ENCODE measurements at places on chromosomes 6 and 20.

- DNase-seq: no peak
Observed at GRCh38 chr6:45830441-45831139, 185.1 kb downstream of the CLIC5 start.

GRCh38 chr6:121321282-121321681 is 13.0 kb downstream of the TBC1D32 start:
- DNase-seq: no peak

GRCh38 chr20:60292001-60292520 is 333.8 kb downstream of the CDH26 start:
- no peak for DNase-seq

DNA sequence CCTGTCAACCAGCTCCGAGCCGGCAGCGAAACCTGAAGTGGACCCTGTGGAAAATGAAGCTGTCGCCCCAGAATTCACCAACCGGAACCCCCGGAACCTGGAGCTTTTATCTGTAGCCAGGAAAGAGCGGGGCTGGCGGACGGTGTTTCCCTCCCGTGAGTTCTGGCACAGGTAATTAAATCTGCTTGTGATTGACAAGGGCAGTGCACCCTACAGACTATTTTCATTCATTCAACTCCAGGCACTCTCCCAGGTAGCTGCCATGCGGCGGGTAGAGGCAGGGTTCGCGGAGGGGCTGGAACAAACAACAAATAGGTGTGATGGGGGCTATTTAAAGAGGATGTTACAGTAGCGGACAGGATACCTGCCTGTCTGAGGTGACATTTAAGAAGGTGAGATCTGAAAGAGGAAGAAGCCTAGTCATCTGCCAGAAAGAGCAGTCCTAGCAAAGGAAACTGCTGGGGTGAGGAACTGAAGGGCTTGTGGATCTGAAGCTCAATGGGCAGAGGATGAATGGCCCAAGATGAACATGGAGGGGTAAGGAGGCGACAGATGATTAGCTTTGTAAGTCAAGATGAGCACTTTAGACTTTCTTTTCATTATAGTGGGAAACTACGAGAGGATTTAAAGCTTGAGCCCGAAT is 810 bp downstream of the MRPL18 start:
- no peak for DNase-seq

- no peak for DNase-seq
Observed at GRCh38 chr6:6283746-6284145, 36.7 kb downstream of the F13A1 start.

GRCh38 chr6:47144306-47144705 is 102.2 kb upstream of the ADGRF1 start:
- no peak for DNase-seq

DNA sequence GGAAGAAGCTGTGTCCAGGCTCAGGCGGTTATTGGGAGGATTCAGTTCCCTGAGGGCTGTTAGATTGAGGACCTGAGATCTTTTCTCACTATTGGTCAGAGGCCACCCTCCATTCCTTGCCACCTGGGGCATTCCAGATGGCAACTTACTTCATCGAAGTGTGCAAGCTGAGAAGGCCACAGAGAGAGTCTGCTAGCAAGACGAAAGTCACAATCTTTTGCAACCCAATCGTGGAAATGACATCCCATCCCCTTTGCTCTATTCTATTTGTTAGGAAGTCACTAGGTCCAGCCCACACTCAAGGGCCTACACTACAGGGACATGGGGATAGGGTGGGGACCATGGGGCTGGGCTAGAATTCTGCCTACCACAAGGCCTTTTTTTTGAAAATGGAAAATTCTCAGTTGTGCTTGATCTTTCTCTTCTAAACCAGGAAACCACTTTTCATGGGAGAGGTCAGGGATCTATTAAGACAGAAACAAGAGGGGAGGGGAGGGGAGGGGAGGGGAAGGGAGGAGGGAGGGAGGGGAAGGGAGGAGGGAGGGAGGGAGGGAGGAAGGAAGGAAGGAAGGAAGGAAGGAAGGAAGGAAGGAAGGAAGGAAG is 217.2 kb downstream of the BCAS1 start:
- no peak for DNase-seq

DNA sequence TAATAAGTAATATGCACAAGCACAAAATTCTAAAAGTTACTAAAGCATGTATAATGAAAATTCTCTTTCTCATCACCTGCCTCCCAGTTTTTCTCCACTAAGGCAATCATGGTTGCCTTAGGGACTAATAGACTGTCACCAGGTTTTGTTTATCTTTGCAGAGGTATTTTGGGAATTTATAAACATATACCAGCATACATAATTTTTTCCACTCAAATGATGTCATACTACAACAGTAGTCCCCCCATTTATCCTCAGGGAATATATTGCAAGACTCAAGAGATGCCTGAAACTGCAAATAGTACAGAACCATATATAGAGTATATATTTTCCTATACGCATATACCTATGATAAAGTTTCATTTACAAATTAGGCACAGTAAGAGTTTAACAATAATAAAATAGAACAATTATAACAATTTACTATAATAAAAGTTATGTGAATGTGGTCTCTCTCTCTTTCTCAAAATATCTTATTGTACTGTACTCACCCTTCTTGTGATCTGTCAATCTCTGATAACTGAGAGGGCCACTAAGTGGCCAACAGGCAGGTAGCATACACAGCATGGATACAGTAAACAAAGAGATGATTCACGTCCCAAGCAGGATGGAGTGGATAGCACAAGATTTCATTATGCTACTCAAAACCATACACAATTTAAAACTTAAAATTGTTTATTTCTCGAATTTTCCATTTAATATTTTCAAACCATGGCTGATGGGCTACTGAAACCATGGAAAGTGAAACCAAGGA is 19.7 kb downstream of the RBL1 start:
- no peak for DNase-seq

DNA sequence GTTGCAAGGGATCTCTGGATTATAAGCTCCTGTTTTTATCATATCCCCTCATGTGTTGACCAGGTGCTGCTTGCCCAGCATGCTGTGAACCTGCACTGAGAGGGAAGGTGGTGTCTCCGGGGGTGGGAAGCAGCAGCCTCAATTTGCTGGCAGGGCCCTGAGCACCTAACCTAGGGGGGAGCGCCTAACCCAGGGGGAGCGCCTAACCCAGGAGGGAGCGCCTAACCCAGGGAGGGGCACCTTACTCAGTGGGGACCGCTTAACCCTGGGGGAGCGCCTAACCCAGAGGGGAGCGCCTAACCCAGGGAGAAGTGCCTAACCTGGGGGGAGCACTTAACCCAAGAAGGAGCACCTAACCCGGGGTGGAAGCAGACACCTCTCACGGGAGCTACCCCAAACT is 83.3 kb upstream of the QKI start:
- DNase-seq: no peak

DNA sequence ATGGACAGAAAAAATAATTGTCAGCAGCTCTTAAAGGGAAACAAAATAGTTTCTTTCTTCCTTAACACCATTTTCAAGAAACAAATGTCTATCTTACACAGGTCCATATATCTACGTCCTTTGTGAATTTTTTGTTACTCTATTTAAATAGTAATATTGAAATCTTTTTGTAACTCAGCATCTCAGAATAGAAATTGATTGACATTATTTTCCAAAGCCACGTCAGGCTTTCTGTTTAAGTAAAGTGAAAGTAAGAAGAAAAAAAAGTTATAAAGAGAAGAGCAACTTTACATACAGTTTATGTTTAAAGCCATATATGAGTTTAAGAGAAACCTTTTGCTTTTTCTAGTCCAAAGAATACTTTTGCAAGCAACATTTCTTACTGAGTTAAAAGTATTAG is 402.9 kb upstream of the SOX4 start:
- DNase-seq: no peak

GRCh38 chr6:14965424-14966075 is 280.3 kb upstream of the JARID2 start:
- DNase-seq: no peak

DNA sequence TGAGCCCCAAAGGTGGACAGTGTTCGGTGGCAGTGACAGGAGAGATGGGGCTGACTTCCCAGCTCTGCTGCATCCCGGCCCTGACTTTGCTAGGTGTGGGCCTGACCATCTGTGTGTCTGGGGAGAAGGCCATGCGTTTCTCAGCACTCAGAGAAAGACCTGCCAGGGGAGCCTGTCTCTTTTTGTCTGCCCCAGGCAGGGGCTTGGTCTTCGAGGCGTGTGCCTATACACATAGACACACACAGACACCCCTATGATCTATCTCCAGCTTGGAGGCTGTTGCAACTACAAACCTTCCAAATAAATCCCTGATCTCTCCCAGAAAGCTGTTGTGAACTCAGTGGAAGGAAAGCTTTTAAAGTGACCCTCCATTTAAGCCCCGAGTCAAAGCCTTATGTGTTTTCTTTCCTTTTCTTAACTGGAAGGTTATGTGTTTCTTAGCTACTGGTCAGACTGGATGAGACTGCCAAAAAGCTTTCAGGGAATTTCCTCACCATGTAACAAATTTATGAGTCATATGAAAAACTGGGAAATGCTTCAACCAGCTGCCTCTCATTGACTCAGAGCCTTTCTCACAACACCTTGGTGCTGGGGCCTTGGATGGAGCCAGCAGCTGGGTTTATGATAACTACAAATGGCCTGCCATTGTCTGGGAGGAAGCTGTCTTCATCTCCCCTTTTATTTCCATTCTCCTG is 102.6 kb downstream of the CDC5L start:
- no peak for DNase-seq

GRCh38 chr6:140130074-140130473 is 755.6 kb upstream of the CITED2 start:
- no peak for DNase-seq

GRCh38 chr20:58227391-58228102 is 906 bp downstream of the ANKRD60 start:
- DNase-seq: no peak

DNA sequence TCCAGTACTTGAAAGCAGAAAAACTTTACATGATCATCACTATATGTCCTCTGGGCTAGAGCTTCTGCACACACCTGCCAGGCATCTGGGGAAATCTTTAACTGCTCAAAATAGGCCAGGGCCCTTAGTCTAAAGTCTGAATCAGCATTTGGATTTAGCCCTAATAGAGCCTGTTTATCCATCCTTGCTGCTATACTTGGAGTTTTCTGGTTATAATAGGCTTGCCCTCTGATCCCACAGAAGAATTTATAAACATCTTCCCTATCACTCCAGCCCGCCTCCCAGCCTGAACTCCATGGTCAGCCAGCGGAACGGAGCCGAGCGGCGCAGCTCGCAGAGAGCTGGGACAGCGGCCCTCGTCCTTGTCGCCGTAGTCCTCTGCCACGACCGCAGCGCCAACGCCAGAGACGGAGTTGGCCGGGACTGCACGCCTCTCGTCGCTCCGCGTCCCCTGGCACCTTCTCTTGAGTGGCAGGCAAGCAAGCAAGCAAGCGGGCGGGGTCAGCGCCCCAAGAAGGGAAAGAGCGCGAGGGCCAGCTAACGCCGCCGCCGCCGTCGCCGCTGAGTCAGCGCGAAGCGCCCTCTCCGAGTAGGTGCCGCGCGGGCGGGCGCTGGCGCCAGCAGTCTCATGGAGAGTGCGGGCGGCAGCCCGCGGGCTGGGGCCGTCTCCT is 25.4 kb upstream of the ASIP start:
- peak; percentile 81 for DNase-seq

DNA sequence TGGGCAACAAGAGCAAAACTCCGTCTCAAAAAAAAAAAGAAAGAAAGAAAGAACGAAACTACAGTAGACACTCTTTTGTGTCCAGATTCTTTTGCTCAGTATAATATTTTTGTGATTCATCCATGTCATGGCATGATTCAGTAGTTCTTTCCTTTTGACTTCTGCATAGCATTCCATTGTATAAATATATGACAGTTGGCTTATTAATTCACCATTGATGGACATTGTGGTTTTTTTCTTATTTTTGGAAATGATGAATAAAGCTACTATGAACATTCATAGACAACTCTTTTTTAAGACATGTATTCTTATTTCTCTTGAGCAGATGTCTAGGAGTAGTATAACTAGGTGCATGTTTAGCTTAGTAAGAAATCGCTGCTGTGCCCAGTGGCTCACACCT is 10.3 kb upstream of the IER3 start:
- DNase-seq: no peak

- no peak for DNase-seq
Observed at GRCh38 chr6:113651120-113651519, 206.0 kb upstream of the MARCKS start.

- no peak for DNase-seq
Observed at GRCh38 chr6:30940361-30940986, at the start of gene MUCL3. Gene MUCL3, plus strand, starts transcription at chr6:30940973. Its CDS starts 27 bp downstream, at chr6:30941000.

DNA sequence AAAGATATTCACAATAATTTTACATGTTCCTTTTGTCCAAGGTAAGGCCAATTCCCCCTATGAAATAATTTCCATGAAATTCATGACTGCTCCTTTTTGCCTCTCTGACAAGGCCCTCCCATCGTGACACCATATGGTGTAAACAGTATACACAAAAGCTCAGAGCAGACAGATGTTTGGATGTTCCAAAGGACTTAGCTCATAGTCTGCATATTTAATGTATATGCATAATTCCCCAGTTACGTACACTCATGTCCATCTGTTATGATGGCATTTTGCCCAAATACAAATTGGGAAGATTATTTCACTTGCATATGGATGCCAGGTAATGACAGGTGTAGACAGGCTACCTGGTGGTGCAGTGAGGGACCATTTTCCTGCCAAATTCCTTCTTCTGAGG is 376.5 kb downstream of the KHDRBS2 start:
- no peak for DNase-seq

DNA sequence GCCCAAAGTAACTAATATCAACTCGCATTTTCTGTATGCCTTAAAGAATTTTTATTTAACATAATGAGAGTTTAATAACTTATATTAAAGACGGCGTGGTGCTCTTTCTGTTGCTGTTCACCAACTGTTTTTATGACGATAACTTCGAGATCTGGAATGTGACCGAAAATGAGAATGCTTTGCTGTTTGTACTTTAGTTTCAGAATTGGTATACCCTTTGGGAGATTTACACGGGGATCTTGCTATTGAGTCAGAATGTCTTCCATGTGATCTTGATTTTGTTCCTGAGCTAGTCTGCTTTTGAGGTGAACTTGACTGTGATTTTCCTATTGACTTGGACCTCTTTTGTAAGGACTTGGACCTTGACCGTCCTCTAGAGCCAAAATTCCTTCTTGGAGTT is 17.9 kb downstream of the PNRC1 start:
- no peak for DNase-seq

- no peak for DNase-seq
Observed at GRCh38 chr20:31774408-31774807, 35.3 kb downstream of the TPX2 start.

GRCh38 chr6:96234444-96234843 is 218.7 kb downstream of the FUT9 start:
- no peak for DNase-seq

GRCh38 chr20:62025394-62025793 is 40.3 kb downstream of the TAF4 start:
- no peak for DNase-seq

GRCh38 chr6:53492860-53493634 is 51.9 kb downstream of the GCLC start:
- DNase-seq: peak; percentile 54

DNA sequence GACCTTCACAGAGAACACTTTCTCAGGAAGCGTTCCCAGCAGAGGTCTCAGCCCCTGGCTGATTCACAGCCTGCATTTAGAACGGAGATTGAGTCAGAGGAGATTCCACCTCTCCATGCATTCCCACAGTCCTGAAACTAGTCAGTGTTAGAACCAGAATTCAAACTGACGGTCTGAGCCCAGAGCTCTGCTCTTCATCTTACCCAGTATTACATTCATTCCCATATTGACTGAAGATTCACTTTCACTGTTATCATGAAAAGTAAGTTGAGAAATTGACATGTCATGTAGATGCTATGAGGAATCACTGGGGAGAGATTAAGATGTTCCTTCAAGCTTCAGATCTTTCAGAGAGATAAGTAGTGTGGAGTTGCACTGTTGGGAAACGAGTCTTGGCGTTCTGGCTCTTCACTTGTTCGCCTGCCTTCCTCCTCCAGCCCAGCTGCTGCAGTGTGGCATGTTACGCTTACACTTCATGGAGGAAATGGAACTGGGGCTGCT is 28.3 kb downstream of the MAS1 start:
- DNase-seq: no peak

Measured in SK-N-DZ (cell line).